ENCODE measurements at places on chromosomes 3 and 15.

DNA sequence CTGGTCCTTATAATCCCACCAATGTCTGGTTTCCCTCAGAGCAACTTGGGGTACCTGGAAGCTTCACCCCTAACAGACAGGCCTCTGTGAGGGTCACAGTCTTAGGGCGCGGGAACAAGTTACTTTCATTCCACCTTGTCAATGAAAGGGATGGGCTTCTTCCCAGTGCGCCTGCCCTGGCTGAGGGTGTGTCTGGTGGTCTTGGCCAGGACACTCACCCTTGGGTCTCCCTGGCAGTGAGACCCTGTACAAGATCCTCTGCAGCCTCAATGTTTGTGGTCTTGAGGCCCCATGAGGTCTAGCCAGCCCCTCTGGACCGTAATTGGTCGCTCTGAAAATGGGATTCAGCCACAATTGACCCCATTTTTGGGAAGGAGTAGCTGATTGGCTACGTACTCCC lies 40.2 kb downstream of the SMAD6 start:
- DNase-seq = no peak

DNA sequence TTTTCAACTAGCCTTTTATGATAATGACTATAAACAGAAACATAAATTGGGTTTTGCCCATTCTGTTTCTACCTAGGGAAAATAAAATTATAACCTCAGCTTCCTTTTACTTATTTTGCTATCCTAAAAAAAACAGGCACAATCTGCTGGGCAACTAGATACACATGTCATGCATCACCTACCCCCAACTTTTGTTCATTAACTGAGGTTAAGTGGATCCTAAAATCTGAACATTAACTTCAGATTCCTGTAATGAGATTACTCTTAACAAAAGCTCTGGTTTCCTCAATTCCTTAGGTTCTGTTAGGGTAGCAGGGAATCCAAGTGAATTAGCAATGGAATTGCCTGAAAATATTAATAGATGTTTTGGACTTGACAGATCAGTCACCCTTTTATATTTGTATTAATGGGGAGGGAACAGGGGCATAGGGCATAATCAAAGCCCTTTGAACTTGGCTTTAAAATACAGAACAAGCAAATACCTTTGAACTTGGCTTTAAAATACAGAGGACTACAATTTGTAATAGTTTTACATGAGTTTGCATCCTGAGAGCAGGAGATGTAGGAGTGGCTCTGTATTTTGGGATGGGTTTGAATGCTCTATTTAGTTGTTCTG lies 106.6 kb downstream of the FEZF2 start:
- DNase-seq = no peak

DNA sequence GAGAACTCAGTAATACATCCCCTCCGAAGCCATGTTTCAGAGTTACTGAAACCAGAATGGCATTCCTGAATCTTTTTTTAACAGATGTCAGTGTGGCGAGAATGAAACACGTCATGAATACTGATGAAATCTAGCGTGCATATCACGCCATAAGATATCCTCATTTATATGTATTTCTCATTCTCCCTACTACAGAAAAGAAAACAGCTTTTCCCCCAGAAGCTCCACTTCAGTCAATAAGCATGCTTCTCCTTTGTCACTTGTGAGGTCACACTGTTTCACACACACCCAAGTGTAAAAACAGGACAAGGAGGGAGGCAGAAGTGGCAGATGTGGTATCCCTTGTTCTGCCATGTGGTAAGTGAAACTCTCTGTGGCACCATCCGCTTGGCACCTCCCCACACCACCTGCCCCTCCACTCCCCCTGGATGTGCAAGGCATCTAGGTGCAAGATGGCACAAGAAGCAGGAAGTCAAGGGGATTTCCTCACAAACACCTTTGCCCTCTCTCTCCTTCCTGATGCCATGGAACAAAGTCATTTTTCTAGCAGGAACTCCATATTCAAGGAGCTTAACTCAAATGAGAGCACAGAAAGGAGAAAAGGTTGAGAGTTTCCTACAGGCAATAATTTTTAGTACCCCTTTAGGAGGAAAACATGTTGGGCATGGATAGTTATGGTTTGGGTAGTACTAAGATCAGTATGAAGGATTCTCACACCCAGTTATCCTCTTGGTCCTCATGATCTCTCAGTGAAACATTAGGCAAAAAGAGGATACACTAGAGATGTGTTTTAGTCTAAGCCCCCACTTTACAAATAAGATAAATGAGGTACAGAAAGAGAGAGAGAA lies 47.5 kb upstream of the FRMD4B start:
- DNase-seq = peak; percentile 58

GRCh38 chr15:35126236-35126635 lies 41.1 kb upstream of the NANOGP8 start:
- peak; percentile 33 for DNase-seq

DNA sequence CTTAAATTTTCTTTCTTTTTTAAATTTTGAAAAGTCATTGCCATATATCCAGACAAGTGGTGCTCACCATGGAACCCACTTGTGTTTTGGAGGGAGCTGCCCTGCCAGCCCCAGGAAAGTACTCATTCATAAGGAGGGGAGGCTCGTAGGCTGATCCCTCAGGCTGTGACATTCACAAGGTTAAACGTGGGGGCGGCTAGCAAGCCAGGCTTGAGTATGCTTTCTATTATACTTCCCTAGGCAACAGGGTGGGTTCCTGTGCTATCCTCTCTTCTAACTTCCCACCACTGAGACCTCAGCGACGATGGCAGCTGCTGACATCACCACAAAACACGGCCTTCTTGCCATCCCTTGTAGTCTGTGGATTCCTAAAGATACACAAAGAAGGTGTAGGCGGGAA lies 160.5 kb upstream of the C2CD4B start:
- no peak for DNase-seq

- no peak for DNase-seq
These were observed 645.8 kb upstream of the TBL1XR1 start for GRCh38 chr3:177842743-177843734.

- no peak for DNase-seq
These were observed 10.5 kb downstream of the FBXL2 start for GRCh38 chr3:33287672-33288282.

GRCh38 chr3:15753056-15753710 lies 44.6 kb downstream of the ANKRD28 start:
- DNase-seq = no peak

DNA sequence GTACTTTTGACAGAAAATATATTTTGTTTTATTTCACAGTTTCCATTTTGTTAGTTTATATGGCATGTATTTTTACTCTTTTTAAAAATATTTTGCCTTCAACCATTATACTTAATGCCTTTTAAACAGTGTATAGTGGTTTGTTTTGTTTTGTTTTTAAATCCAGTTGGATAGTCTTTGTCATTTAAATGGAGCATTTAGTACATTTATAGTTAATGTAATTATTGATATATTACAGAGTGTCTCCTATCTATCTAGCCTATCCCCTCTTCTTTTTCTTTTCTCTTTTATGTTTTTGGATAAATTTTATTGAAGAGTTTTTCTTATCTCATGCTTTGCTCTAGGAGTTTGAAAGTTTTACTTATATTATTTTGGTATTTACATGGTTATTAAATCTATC lies 3.6 kb downstream of the SAMMSON start:
- no peak for DNase-seq

- DNase-seq = no peak
These were observed 524.9 kb downstream of the ZNF385D start for GRCh38 chr3:21226086-21226485.

DNA sequence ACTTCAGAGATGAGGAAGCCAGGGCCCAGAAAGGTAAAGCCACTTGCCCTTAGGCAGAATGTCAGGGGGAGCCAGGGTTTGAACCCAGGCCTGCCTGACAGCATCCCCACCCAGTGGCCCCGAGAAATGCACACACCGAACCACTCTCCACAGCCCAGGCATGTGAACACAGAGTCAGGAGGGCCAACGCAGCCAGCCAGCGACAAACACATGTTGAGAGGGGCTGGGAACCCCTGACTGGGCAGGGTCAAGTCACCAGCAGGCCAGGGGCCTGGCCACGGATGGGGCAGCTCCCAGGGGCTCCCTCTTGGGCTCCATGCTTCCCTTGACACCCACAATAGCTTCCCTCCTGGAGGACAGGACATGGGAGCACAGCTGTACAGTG lies 5.1 kb upstream of the GRIP2 start:
- DNase-seq = no peak

GRCh38 chr3:9279966-9280365 lies 30.5 kb upstream of the SRGAP3 start:
- DNase-seq = peak; percentile 65

DNA sequence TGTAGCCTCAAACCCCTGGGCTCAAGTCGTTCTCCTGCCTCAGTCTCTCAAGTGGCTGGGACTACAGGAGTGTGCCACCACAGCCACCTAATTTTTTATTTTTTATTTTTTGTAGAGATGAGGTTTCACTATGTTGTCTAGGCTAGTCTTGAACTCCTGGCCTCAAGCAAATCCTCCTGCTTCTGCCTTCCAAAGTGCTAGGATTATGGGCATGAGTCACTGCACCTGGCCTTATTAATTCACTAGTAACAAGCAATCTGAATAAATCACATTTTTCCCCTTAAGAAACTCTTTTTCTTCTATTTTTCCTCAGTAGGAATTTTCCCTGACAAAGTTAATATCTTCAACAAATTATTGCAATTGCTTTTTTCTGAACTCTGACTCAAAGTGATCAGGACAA lies 336.9 kb downstream of the NLGN1 start:
- no peak for DNase-seq

DNA sequence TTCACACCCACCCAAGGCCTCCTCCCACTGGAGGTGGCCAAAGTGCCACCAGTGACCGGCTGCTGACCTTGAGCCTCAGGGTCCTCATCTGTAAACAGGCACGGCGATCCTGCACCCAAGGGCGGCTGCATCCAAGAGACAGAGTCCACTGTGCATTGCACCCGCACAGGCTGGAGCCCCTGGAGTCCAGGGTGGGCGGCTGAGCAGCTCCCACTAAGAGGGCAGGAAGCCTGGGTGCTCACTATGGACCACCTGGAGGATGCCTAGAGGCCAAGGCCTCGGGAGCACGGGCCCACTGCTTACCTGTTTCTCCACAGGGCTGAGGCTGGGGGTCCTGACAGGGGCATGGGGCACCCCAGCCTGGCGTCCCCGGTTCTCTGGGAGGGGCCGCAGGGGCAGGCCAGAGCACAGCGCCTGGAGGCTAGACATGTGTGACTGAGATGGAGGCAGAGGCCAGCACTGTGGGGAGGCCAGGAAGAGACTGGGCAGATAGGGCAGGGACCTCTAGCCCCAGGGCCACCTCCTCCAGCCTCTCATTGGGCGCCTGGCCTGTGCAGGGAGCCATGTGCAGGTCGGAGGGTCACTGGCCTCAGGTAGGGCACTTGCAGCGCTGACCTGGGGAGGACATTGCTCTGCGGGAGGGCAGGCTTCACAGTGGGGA lies at the start of gene UROC1:
UROC1 (minus strand) TSS at position 483 of the 661 bp plus-strand sequence; CDS start at position 429, 54 bp downstream.
- no peak for DNase-seq

GRCh38 chr15:62874959-62875625 lies 167.5 kb upstream of the TPM1 start:
- no peak for DNase-seq

DNA sequence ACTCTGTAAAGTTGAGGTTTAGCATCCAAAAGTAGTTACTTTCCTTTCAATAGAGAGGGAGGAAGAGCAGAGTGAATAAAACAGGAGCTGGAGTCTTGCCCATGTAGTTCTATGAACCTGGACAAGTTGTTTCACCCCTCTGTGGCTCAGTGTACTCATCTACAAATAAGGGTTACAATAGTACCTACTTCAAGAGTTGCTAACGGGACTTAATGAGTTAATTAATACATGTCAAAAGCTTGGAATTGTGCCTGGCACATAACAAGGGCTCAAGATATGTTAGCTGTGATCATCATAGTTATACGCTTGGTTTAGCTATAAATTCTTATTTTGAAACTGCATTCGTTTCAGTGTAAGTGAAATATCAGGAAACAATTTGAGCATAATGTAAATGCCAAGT lies 388.5 kb upstream of the THBS1 start:
- peak; percentile 53 for DNase-seq

GRCh38 chr15:61613729-61614128 lies 384.6 kb upstream of the RORA start:
- peak; percentile 7 for DNase-seq

GRCh38 chr3:97530691-97531090 lies 233.9 kb upstream of the ARL6 start:
- DNase-seq = no peak

DNA sequence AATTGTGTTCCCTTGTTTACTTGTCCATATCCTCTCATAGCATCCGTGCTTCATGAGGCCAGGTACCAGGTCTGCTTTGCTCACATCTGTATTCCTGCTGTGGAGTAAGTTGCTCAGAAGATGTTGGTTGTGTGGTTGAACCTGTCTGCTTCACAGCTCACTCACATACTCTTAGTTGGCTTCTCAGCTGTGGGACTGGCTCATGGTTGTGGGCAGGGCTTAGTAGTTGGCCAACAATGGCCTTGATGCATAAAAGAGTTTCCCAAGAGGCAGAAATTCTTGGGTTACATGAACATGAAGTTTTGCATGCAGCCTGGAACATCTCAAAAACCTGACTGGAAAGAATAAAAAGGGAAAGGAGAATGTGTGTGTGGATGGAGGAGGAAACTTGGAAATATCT lies 17.0 kb downstream of the CELF6 start:
- DNase-seq = no peak

- DNase-seq = peak; percentile 42
These were observed 38.1 kb upstream of the IGDCC4 start for GRCh38 chr15:65460741-65461347.

DNA sequence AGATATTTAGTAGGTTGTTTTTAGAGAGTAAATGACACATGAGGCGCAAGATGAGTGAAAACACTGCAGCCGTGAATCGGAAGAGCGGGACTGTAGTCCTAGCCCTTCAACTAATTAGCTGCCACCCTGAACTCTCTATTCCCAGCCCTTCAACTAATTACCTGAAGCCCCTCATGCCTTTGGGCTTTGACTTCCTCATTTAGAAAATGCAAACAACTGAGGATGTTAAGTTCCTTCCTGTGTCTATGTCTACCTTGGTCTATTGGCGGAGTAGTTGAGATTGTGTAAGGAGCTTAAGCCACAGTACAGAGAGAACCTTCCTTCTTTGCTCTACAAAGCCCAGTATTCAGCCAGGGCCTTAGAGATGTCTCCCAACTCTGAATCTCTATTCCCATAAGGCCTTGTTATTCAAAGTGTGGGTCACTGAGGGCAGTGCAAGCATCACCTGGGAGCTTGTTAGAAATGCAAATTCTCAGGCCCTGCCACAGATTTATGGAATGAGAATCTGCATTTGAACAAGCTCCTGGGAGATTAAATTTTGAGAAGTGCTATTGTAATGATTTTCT lies 71.8 kb upstream of the SCN5A start:
- no peak for DNase-seq

DNA sequence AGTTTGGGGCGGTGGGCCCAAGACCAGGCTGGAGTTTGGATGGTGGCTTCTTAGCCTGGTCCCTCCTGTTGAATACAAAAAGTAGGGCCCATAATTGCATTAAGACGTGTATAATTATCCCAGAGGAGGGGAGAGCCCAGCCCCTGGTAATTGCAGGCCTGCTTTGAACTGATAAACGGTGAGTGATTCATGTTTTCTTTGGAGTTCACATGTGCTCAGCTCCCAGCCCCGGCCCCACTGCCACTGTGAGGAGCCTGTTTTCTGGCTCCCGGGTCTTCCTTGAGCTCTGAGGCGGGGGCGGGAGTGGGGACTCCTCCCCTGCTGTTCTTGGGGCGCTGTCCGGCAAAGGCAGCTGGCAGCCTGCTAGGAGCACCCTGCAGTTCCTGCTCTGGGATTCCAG lies 3.1 kb downstream of the PLXNA1 start:
- DNase-seq = peak; percentile 25

- peak; percentile 63 for DNase-seq
These were observed 59.4 kb downstream of the SLC6A6 start for GRCh38 chr3:14461748-14462324.

GRCh38 chr3:98777801-98778220 lies 14.7 kb downstream of the ST3GAL6 start:
- peak; percentile 81 for DNase-seq
